ENCODE measurements at places on chromosomes 7 and 10.
A peak's percentile ranks its signal among the peaks of the same experiment; 100 is the strongest.

DNA sequence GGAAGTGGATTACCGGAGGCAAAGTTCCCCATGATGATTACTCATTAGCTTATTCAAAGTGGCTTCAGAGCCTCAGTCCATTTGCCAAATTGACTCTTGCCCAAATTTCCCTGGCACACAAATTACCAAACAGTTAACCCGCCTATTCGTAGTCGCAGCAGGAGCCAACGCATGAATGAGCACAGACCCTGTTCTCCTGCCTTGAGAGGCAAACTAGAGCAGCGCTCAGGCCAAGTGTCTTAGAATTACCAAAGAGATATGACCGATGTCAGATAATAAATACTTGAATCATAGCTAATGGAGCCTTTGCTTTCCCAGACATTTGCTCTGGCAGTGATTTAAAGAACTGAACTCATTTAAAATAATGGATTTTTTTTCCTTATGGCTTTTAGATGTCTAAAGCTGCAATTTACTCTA lies 64.9 kb downstream of the CTTNBP2 start:
- DNase-seq, result no peak

DNA sequence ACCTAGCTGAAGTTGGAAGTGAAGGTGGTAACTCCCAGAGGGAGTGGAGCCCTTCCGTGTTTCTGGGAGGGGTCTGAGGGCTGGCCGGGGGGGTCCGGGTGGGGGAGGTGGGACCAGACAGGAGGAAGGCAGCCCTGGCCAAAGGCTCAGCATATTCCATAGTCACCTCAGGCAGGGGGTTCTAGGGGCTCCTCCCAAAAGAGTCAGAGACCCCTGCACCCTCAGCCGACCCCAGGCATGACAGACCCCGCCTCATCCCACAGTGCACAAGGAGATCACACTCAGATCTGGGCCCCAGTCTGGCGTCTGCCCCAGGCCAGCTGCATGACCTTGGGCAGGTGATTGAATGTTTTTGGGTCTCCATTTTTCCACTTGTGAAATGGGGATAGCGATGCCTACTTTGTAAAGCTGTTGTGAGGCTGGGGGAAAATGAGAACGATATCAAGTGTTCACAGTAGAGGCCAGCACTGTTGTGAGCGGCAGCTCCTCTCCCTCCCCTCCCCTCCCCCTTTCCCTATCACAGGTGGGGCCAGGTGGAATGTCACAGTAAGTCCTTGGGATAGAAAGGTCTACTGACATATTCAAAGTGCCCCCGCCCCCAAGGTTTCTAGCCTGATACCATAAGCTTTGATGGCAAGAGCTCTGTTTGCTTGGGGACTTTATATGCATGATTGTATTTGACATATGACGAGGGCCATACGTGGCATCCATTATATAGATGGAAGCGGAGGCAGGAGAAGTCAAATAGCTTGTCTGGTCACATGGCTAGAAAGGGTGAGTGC lies 33.3 kb downstream of the DNAJB12 start:
- no peak for DNase-seq

DNA sequence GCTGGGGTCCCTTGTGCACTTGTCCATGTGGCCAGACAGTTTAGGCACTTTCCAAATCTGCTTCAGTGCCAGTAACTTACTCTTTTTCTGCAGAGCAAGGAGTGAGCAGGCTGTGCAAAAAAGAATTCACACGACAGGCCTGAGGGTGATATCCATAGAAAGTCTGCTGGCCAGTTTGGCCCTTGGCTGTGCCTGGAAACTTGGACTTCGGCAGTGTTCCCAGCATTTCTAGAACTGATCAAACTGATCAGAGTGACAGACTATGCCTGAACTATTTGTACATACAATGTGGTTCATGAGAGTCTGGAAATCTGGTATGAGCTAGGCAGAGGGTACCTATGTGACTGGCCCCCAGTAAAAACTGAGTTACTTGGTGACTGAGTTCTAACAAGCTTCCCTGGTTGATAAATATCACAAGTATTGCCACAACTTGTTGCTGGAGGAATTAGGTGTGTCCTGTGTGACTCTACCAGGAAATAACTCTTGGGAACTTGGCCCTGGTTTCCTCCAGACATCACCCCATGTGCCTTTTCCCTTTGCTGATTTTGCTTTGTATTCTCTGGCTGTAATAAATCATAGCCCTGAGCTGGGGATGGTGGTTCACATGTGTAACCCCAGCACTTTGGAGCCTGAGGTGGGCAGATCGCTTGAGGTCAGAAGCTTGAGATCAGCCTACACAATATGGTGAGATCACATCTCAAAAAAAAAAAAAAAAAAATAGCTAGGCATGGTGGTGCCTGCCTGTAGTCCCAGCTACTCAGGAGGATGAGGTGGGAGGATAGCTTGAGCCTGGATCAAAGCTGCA lies 3.3 kb upstream of the DENND10 start:
- DNase-seq, result no peak

DNA sequence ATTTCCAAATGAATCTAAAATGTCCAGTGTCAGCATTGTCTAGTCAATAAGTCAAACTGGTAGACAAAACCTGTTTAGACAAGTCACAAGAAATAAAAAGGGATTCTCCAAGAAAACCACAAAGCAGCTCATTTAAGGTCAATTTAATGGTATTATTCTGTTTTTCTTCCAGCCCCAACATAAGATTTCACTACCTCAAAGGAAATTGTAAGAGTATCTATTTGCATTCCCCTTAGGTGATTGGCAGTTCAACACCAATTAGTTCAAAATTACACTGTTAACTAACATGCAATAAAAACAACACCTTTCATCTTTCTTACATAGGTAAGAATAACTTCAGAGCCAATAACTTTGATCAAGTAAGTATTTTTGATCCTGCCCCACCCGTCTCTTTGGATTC lies 106.3 kb downstream of the RNF32 start:
- no peak for DNase-seq

GRCh38 chr7:91285696-91286355 lies 21.6 kb downstream of the FZD1 start:
- DNase-seq, result no peak

- DNase-seq, result peak; percentile 67
Measured at GRCh38 chr10:99612167-99612831, 7.9 kb downstream of the SLC25A28 start.

GRCh38 chr10:63137306-63137705 lies 4.2 kb downstream of the NRBF2 start:
- DNase-seq, result no peak

- no peak for DNase-seq
Measured at GRCh38 chr10:12018438-12019282, 23.9 kb downstream of the UPF2 start.

DNA sequence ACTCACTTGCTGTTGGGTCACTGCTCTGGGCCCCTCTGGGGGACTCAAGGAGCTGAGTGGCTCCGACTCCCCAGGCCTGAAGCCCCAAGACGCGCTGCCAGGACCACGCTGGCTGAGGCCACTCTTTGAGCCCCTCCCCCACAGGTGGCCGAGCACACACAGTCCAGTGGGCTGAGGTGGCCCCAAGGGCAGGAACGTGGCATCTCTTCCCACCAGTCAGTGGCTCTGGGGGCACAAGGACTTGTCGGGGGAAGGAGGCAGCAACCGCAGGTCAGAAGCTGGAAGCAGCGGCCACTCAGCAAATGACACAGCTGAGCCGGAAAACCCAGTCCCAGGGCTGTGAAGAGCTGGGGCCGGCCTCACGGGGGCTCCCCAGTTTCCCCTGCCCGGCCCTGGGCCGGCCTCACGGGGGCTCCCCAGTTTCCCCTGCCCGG lies 24.1 kb downstream of the GRIFIN start:
- DNase-seq, result no peak

GRCh38 chr10:62057850-62058249 lies 156.4 kb downstream of the ARID5B start:
- no peak for DNase-seq

DNA sequence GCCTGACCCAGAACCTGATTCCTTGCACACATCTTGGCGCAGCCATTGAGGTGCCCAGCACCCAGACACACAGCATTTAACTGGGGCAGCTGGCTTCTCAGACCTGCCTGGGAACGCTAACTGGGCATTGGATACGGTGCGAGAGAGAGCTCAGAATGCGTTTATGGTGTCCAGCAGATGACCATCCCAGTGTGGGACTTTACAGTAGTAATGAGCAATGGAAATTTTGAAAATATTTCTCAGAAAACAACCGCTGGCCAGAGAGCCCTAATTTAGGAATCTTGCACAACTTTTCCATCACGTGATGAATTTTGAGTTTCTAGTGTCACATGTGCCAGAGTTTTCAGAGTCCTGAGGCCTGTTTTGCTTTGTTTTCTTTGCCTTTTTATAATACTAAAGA lies 78.2 kb upstream of the SEC61G start:
- no peak for DNase-seq

- DNase-seq, result no peak
Measured at GRCh38 chr7:80637911-80638765, at the start of gene CD36. TSS of gene CD36 (plus strand) at chr7:80638642. CDS start at chr7:80646741, 8,099 bp downstream.

DNA sequence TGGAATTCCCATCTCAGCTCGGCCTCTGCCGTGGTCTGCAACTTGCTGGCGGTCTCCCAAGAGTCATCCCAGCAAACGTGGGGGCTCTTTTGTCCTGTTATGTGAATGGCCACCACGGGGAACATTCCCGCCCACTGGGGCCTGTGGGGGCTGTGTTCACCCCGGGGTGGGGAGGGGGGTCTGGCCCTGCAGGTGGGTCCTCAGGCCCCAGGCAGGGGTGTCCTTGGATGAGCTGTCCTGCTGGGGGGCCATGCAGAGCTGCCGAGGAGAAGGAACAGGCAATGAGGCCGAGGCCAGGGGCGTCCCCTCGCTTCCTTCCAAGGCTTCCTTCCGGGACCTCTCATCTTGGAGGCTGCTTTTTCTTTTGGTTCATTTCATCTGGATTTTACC lies 24.4 kb upstream of the PITRM1 start:
- DNase-seq, result no peak

GRCh38 chr7:2106924-2107323 lies 125.8 kb downstream of the MAD1L1 start:
- DNase-seq, result no peak

DNA sequence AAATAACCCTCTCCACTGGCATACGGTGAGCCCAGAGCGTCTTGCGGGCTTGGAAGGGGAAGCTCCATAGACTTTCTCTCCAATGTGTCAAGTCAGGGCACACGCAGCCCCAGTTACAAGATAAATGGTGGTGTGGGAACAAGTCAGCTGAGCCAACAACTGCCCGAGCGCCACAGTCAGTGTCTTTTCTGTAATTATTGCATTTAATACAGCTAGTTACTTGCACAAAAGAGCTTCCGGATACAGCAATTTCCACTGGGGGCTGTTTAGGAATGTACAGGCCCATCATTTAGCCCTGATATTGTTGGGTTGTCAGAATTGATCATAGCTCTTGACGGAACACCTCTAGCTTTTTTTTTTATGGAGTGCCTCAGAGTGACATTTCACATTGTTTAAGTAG lies 193.5 kb upstream of the SP8 start:
- DNase-seq, result no peak

GRCh38 chr7:134637934-134638719 lies 8.5 kb upstream of the BPGM start:
- DNase-seq, result no peak
